ENCODE measurements at places on chromosomes 12 and 14. TPM values are rescaled to one million over a fixed set of nuclear protein-coding genes. Genes with fewer than 3 reads are reported as not detected.

Gene FGF6
- not detected for total RNA-seq

Gene MSI1
- total RNA-seq = not detected

Gene TIGAR
- 19.1 TPM for total RNA-seq

Gene MYF5
- not detected for total RNA-seq

Gene ADAMTS20
- not detected for total RNA-seq

Gene TSPAN31
- 93.6 TPM for total RNA-seq

Gene STON2
- 96.0 TPM for total RNA-seq

Gene TXNRD1
- 135 TPM for total RNA-seq

Gene SYNDIG1L
- total RNA-seq = 0.14 TPM

Gene INHBC
- total RNA-seq = not detected

Gene BIN2
- not detected for total RNA-seq

Gene CLECL1
- total RNA-seq = not detected

Gene KDM2B
- 20.7 TPM for total RNA-seq

Gene GRIN2B
- total RNA-seq = under 0.01 TPM

Gene NPAS3
- not detected for total RNA-seq

Gene KLHL33
- not detected for total RNA-seq

Gene HHIPL1
- 1.0 TPM for total RNA-seq

Gene OTOGL
- not detected for total RNA-seq

Gene TMPRSS12
- not detected for total RNA-seq

Gene LDHB
- 582 TPM for total RNA-seq

Gene CCDC77
- total RNA-seq = 4.8 TPM

Gene KRT82
- not detected for total RNA-seq

Gene SMIM10L1
- 5.2 TPM for total RNA-seq

Measured in nasal cavity respiratory epithelium epithelial cell of viscerocranial mucosa (primary cell).